Left lung (tissue), 14 donors: ENCODE measurements at places on chromosomes 3 and 15.

DNA sequence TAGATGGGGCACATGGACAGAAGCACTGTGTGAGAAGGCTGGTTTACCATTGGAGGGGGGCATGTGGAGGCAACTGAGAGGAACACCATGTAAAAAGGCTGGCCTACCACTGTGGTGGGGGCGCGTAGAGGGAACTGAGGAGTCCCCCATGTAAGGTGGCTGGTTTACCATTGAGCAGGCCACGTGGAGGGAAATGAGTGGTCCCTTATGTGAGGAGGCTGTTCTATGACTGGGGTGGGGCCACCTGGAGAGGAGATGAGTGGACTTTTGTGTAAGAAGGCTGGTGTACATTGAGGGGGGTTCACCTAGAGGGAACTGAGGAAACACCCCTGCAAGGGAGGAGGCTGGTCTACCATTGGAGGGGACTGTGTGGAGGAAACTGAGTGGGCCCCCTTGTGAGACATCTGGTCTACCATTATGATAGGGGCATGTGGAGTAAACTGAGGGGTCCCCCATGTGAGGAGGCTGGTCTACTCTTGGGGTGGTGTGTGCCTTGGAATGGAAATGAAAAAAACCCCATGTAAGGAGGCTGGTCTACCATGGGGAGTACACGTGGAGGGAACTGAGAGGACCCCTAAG is 156.9 kb downstream of the FBLN2 start:
- DNase-seq = peak; percentile 4

GRCh38 chr3:183854318-183855035 is 29.1 kb upstream of the MAP6D1 start:
- no peak for DNase-seq

GRCh38 chr15:99090938-99091337 is 13.9 kb upstream of the SYNM start:
- DNase-seq = no peak

DNA sequence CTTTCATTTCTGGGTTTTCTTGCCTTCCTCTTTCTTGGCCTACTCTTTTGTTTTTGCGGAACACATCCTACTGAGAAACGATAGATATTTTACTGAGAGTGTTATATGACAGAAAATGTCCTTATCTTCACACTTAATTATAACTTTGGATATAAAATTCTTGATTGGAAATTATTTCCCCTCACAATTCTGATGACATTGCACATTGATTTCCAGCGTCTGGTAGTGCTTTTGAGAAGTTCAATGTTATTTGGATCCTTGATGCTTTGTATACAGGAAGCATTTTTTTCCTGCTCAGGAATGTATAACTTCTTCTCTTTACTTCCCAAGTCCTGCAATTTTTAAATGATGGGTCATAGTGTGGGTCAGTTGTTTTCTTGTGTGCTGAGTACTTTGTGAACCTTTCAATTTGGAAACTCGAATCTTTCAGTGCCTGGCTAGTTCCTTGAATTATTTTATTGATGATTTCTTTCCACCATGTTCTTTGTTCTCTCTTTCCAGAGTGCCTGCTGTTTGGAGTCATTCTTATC is 183.9 kb downstream of the PDCD6IP start:
- DNase-seq = no peak

DNA sequence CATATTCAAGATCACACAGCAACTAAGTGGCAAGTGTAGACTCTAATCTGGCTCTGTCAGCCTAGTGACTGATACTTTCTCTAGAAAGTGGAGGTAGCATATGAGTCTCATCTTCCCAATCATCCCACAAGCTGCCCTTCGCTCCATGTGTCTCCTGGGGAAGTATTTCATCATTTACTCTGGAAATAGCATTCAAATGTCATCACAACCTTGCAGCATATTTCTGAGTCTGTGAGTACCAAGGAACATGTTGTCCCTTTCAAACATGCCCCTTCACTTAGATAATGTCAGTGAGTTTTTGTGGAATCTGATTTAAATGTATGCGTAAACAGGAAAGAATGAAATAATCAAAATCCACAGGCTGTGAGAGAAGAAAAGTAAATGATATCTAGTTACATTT is 322.9 kb downstream of the SLC9A9 start:
- DNase-seq = no peak
